ENCODE measurements at places on chromosomes 7 and 10.

DNA sequence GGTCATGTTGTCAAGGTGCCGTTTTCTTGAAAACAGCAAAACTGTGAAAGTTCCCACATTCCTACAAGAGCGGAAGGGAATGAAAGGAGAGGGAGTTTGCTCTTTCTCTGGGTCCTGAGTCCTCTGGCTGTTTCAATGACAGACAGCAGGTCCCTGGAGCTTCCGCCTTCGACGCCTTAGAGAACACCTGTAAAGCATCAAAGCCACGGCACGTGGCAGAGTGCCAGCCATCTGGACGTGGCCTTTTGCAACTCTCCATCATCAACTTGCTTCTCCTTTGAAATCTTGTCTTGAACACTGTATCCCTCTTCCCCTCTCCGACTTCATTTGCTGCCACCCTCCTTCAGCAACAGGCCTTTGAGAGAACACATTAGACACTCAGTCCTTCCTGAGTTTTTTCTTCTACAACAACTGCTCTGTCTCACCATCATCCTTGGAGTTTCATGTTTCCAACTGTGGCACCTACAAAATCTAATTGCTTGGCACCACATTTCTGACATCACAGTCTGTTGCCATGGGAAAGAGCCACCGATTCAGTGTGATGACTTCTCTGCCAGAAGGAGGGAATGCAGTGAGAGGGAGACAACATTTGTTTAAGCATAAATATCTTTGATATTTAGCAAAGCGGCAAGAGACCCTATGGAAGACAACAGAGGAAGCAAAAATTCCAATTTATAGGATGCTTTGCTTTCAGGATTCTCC, 204.9 kb upstream of the PTER start:
- no peak for DNase-seq

GRCh38 chr7:9192969-9193368, 759.6 kb downstream of the NXPH1 start:
- no peak for DNase-seq

DNA sequence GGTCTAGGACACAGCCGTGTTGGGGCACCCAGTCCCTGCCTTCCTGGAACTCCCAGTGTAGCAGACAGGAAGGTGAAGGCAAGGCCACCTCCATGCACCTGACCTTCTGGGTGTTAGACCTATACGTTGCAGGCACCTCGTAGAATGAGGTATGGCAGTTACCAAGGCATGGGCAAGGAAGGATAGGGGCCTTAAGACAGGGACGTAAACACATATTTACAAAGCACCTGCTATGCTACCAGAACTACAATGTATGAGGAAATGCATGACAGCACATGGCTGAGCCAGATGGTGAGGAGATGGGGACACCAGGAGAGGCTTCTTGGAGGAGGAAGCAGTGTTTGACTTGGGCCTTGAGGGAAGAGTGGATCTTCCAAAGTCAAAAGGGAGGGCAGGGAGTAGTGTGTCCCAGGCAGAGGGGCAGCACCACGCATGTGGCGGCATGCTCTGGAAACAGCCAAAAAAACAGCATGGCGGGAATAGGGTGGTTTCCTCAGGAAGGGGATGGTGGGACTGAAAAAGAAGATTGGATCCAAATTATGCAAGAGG, 231.2 kb downstream of the FANK1 start:
- DNase-seq, result no peak

GRCh38 chr7:76333511-76334101, 25.2 kb downstream of the YWHAG start:
- no peak for DNase-seq

- no peak for DNase-seq
These were observed 184.9 kb downstream of the EMX2 start for GRCh38 chr10:117727421-117727820.

DNA sequence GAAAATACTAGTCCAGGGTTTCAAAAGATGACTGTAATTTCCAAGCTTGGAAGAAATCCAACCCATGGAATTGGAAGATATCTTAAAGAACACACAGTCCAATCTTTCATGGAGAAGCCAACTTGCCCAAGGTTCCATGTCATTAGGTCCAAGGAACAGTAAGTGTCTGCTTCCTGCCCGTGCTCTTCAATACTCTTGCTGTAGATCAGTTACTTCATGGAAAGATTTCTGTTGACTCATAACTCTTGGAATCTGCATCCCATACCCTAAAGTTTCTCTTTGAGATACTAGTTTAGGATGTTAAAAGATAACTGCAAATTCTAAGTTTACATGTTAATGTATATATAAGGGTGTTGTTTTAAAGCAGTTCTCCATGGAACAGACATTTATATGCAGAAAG, 127.9 kb upstream of the SLC13A1 start:
- no peak for DNase-seq

- no peak for DNase-seq
These were observed 161.2 kb downstream of the DNAJB6 start for GRCh38 chr7:157497744-157498651.

DNA sequence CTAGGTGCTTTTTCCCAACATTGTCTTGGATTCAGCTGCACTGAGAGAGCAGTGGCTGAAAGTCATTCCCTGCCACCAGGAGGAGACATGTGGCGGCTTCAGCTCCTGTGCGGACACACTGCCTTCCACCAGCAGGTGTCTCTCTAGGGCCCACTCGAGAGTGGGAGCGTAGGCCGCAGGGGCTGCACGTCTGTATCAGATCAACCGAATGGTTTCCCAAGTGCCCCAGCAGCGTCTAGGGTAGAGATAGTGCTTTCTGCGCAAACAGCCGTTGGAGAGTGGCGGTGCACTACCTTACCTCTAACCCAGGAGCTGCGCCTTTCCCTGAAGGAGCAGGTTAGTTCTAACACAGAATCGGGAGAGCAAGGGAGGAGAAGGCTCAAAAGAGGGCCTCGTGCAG, 31.7 kb downstream of the PAPOLB start:
- no peak for DNase-seq

DNA sequence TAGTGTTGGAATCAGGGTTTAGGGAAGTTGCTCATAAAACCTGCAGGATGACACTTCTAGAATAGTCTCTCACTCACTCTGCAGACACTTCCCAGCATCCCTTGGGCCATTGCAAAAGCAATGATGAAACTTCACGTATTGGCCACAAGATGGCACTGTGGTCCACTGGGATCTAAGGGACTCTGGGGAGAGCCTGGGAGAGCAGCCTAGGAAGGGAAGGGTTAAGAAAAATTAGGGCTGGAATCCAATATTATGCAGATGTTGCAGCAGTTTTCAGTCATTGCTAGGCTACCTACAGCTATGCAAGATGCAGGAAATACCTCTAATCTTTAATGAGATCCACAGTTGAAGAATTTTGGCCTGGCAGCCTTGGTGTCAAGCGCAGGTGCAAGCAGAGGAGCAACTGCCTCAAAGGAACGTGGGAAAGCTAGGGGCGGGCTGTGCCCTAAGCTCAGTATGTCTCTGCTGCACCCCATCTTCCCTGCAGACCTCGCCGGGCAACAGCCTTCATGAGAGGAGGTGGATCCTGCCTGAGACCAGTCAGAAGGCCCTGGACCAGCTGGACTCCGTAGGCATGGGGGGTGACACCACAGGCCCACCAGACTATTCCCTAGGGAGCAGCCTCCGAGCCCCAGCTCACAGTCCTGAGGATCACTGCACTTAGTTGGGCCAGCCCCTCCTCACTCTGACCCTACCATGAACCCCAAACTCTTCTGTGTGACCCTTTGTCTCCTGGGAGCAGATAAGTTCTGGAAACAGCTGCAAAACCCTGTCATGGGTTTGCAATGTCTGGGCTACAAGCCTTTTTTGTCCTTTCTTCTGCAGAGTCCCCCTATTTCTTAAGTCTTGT, 127.9 kb upstream of the PRSS58 start:
- DNase-seq, result no peak

DNA sequence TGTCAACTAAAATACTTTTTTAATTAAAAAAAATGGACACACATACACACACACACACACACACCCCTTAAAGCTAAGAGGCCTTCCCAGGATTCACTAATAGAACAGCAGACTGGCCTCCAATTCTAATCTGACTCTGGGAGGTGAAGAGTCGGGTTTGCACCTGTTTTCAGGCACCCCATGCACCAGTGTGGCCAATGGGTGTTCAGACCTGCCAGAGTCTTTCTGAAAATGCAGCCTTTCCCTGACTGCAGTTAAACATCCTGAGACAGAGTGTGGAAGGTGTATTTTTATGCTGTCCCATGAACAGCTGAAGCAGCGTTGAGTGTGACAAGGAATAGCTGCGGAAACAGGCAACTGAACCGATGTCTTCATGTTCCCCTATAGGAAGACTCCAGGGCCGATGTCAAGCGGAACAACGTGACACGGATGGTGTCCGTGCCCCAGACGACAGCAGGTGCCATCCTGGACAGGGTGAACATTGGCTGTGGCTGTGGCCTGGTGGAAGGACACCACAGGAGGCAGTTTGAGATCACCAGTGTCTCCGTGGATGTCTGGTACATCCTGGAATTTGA, 74.6 kb upstream of the LYZL2 start:
- no peak for DNase-seq

- DNase-seq, result no peak
These were observed 14.3 kb upstream of the LRRC17 start for GRCh38 chr7:102898532-102898859.

DNA sequence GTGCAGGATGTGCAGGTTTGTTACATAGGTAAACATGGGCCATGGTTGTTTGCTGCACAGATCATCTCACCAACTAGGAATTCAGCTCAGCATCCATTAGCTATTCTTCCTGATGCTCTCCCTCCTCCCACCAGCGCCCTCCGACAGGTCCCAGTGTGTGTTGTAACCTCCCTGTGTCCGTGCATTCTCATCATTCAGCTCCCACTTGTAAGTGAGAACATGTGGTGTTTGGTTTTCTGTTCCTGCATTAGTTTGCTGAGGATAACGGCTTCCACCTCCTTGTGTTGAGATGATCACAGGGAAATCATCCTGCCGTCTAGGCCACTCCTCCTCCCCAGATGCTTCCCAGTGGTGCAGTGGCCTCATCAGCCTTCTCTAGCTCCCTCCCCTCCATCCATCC, 261.6 kb upstream of the GALNT17 start:
- no peak for DNase-seq

GRCh38 chr10:96319754-96320474, 15.7 kb downstream of the DNTT start:
- no peak for DNase-seq

GRCh38 chr7:121373177-121373576, 22.9 kb downstream of the FAM3C start:
- DNase-seq, result no peak

DNA sequence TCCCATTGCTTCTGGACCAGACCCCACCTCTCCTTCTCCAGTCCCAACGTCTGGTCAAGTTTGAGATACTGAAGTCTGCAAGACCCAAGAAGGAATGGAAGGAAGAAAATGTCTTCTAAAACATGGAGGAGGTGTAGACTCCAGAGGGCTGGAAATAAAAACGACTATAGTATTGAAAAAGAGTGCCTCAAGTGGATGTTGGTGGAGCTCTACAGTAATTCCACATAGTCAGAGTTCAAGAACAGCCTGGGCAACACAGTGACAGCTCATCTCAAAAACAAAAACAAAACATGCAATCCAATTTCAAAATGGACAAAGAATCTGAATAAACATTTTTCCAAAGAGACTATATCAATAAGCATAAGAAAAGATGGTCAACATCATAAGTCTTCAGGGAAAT, 2.3 kb upstream of the PCGF6 start:
- DNase-seq, result no peak

DNA sequence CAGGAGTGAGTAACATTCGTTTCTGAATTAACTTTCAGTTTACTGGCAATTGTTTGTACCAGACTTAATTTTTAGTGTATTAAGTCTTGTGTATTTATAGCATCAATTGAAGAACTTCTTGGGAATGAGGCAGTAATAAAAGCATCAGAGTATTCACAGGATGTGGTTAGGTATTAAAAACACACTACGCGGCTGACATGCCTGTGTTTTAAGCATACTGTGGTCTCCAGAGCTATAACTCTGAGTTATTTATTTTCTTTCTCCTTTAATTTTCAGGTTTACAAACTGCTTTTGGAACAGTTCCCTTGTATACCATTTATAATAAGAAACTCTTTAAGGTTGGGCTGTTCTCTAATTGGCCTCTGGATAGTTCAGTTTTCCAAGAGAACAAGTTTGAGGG, 626.1 kb upstream of the NRG3 start:
- no peak for DNase-seq

GRCh38 chr10:104038958-104039752, 46.5 kb downstream of the COL17A1 start:
- no peak for DNase-seq

DNA sequence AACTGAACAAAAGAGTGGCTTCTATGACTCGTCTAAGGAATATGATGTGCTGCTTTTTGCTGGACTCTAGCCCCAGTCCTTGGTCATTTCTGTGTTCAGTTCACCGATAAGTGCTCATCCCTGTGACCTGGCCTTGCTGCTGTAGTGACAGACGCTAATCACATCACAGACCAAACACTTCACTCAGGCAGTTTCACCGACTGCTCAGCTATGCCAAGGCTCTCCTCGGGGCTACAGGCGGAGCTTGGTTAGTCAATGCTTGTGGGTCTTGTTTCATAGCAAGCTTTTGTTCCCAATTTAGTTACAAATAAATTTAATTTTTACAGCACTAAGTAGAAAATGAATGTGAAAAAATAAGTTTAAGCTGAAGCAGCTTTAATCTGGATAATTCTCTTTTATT, 190.8 kb upstream of the PRKCQ start:
- DNase-seq, result no peak

DNA sequence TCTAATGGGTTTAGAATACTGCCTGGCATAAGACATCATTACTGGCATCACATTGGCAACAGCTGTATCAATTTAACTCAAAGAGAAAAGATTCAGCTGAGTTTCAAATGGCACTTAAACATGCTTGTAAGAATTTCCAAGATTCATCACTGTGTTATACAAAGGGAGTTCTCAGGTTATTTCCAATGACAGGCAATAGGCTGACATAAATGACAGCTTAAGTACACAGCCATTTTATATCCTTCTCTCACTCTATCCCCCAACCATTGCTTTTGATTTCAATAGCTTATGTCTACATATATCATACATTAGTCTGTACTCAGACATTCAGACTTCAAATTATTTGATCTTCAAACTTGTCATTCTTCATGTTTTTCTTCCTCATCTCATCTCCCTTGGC, 45.5 kb upstream of the CABCOCO1 start:
- no peak for DNase-seq

- DNase-seq, result no peak
These were observed 288.0 kb upstream of the PITRM1 start for GRCh38 chr10:3460420-3461128.

GRCh38 chr10:100033766-100034418, 24.1 kb upstream of the DNMBP start:
- no peak for DNase-seq

- no peak for DNase-seq
These were observed 45.3 kb upstream of the ZNF800 start for GRCh38 chr7:127437837-127438236.

GRCh38 chr10:103067956-103068355, 125.1 kb downstream of the NT5C2 start:
- no peak for DNase-seq
